ENCODE measurements at places on chromosomes 11 and 22.

DNA sequence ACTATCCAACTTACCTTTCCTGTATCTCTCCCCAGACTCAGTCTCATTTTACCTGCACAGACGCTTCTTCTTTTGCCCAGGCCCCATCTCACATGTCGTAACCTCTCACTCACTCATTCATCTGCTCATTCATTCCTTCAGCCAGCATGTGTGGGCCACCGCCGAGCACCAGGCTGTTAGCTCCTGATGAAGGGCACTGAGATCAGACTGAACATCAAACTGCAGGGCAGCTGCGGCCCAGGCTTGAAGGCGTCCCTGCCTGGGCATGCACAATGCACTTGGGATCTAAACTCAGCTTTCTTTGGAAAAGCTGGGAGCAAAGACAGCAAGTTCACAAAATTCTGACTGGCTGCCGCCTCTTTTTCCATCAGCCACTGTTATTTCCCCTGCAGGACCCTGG is 1456.3 kb downstream of the BRD1 start:
- no peak for DNase-seq

DNA sequence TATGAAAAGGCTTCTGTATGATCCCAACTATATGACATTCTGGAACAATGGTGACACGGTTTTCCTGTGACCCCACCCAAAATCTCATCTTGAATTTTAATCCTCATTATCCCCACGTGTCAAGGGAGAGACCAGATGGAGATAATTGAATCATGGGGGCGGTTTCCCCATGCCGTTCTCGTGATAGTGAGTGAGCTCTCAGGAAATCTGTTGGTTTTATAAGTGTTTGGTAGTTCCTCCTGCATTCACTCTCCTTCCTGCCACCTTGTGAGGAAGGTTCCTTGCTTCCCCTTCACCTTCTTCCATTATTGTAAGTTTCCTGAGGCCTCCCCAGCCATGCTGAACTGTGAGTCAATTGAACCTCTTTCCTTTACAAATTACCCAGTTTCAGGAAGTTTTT is 53.1 kb upstream of the TSPAN18 start:
- DNase-seq = no peak

GRCh38 chr11:44203270-44204043 is 106.5 kb downstream of the ALX4 start:
- no peak for DNase-seq

DNA sequence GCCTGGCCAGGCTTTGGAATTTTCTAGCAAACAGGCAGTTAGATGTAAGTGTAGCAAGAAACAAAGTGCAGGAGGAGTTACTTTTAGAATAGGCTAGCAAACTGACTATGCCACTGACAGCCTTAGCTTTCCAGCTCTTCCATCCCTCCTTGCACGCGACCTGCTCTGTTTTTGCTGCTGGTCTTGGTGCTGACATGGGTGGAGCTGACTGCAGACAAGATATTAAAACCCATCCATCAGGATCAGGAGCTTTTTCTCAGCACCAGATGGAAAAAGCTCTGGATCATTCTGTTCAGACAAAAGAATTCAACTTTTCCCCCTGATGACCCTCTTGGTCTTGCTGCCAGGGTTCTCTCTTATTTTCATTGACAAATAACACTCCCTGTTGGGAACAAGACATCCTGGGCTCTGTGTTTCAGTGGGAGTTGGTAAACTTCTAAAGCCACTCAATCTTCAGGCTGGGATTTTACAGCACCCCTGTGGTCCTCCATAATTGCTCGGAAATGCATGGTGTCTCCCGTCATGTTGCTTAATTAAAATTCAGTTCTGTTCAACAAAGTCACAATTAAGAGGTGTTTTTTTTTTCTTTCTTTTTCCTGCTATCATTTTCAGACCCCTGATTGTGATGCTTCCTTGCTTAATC is 240.0 kb upstream of the LARGE1 start:
- DNase-seq = no peak

GRCh38 chr11:62647609-62648005 is 1.2 kb upstream of the GANAB start:
- DNase-seq = no peak

All from H4 (cell line).